ENCODE measurements at places on chromosomes 12 and 14.
A peak's percentile ranks its signal among the peaks of the same experiment; 100 is the strongest.

- DNase-seq = no peak
Observed at GRCh38 chr12:41970744-41971143, 173.9 kb downstream of the GXYLT1 start.

- peak; percentile 96 for DNase-seq
Observed at GRCh38 chr14:95192311-95192710, 35.0 kb upstream of the DICER1 start.

DNA sequence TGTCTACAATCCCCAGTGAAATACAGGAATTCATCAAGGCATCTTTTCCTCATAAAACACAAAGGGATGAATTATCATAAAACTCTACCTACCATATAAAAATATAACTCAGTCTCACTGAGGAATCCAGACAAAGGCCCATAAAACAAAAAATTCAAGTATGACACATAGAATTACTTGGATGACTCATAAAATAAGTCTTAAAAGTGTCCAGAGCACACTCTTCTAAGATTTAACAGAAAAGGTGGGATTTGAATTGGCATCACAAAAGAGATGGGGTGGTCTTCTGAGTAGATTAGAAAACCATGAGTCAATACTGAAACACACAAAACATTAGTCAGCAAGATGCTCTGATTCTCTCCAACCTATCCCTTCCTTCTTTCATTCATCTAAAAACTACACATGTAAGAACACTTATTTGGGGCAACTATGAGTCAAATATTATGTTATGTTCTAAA, 202.7 kb upstream of the GARIN6 start:
- no peak for DNase-seq

DNA sequence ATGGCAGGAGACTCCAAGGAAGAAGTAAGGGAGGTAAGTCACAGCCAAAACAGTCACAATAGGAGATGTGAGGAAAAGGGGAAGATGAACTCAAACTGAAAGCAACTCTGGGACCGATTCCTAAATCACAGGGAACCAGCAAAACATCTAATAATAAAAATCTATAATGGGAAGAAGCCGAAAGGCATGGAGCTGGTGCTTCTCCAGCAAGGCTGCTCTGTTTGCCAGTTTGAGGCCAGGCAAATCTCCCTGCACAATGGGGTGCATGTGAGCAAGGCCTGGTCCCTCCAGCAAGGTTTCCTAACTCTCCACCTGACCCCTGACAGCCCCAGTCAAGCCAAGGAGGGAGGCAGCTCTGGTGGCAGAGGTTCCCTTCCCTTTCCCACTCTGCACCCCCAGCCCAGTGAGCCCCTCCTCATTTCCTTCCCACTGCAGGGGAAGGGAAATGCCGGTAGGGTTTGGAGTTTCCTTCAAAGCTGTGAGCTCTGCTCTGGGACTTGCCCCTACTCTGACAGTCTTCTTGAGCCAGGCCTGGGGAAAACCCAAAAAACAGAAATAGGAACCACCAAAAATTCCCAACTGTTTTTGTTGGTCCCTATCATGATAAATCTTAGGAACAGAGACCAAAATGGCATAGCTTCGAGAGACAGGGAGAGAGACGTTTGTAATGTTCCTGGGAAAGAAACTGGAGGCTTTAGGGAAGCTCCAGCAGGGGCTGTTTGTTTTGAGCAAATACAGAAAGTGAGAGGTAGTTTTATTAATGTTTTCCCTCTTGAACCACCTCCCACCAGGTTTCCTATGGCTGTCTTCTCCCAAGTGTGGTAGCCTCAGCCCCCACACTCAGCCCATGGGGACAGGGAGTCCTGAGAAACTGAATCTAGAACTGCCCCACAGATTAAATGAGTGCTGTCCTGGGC, 34.6 kb downstream of the FMNL3 start:
- no peak for DNase-seq

GRCh38 chr12:70430400-70430799, 64.3 kb downstream of the KCNMB4 start:
- DNase-seq = no peak

GRCh38 chr12:57584690-57585089, 6.3 kb upstream of the PIP4K2C start:
- no peak for DNase-seq

DNA sequence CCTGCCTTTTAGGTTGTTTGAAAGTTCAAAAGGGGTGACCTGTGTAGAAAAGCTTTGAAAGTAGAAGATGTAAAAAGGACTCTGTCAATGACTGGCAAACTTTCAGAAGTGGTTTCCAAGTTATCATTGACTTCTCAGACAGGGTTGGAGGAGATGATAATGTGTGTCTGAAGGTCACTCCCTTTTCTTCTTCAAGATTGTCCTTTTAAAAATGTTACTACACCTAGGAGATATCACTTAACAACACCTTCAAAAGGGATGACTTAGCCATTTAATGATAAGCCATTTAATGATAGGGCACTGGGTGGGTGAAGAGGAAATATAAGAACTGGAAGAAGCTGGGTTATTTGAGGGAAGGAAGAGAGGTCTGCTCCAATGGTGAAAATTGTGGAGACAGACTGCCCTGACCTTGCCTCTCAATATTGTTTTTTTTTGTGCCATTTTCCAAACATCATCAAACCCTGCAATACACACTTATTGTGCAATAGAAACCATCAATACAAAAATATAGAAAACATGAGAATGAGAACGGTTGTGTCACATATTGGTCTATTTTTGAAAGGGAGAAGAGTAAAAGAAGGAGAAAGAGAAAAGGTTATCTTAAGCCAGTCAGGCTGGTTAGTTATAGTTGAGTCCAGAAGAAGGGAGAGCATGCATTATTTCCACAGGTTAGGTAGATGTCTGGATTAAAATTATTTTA, 38.8 kb downstream of the BEST3 start:
- no peak for DNase-seq

GRCh38 chr14:90572441-90573150, 175.8 kb downstream of the CALM1 start:
- no peak for DNase-seq

GRCh38 chr12:26319511-26319910, 124.1 kb downstream of the SSPN start:
- no peak for DNase-seq

- DNase-seq = peak; percentile 36
Observed at GRCh38 chr12:130765186-130765659, 49.1 kb upstream of the RIMBP2 start.
